ENCODE measurements at places on chromosomes 4 and X.

- DNase-seq: no peak
Measured at GRCh38 chr4:102696758-102697157, 64.0 kb downstream of the MANBA start.

- no peak for DNase-seq
Measured at GRCh38 chrX:132395026-132395425, 93.8 kb downstream of the MBNL3 start.

DNA sequence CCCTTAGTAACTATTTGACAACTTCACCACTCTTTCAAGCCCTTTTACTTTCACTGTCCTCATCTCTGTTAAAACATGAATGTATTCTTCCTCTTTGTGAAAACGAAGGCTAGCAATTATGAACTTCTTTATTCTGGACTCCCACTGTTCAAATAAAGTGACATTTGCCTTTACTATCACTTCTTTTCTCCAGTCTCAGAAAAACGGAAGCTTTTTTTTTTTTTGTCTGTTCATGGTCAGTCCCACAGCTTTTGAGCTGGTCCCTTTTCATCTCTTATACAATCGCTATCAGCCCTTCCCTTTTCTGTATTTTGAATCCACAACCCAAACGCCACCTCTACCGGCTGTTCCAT, 327.7 kb downstream of the DKK2 start:
- DNase-seq: no peak

GRCh38 chrX:154734061-154734781, 16.7 kb downstream of the GAB3 start:
- DNase-seq: no peak

DNA sequence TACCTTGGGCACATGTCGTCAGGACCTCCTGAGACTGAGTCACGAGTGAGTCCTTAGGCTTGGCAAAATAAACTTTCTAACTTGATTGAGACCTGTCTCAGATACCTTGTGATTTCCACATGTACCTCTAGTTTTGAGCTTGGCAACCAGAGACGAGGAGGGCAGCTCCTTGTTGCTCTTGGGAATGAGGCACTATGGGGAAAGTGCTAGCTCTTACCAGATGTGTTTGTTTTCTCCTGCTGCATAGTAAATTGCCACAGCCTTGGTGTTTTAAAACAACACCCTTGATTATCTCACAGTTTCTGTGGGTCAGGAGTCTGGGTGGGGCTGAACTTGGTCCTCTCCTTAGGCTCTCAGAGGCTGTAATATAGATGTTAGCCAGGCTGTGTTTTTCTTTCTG, 59.1 kb upstream of the MAML3 start:
- no peak for DNase-seq

All from fibroblast of skin of left quadriceps (primary cell).